Mesendoderm (in vitro differentiated cells): ENCODE measurements at places on chromosomes 2 and 18.

GRCh38 chr2:222796413-222797103 lies 64.3 kb upstream of the ACSL3 start:
- DNase-seq: peak; percentile 38

DNA sequence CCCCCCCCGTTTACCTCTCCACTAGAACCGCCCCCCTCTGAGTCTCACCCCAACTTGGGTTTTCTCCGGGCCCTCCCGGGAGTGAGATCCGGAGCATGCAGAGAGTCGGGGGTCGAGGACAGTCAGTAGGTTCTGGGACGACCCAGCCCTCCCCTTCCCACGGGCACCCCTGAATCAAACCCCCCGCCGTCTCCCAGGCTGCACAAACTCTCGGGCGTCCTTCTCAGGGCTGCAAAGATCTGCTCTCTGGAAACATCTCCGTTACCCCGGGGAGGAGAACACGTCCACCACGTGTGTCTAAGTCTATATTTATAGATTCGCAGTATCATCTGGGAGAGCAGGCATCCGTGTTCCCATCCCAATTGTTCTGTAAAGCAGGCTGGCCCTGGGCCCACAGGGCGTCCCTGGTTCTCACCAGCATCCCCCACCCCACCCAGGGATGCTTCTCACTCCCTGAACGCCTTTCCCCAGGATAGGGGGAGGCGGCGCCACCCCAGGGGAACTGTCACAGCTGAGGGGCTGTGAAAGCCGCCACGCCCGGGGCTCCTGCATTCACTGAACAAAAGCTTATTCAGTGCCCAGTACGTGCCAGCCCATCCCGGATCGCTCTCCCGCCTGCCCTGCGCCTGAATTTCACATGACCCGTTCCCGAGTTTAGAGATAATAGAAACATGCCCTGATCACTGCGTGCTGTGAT lies 765 bp upstream of the DIPK1C start:
- DNase-seq: no peak

- no peak for DNase-seq
Observed at GRCh38 chr2:211611061-211611518, 927.5 kb downstream of the ERBB4 start.

GRCh38 chr2:27752551-27753237 lies 18.8 kb upstream of the MRPL33 start:
- peak; percentile 95 for DNase-seq

DNA sequence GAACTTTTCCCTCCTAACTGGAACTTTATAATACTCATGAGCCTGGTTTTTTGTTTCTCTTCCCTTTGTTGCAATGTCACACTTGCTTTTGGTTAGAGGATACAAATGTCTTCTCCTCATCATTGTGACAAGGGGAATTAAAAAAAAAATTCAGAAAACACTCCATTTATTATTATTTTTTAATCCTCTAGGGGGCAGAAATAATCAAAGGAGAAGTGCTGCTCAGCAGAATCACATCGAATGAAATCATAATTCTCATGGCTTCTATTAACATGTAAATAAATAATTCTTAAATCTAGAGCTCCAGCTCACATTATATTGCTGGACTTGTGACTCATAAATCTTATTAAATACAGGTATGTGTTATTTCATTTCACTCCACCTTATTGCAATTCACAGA lies 273.8 kb downstream of the TRIB2 start:
- no peak for DNase-seq

- DNase-seq: peak; percentile 25
Observed at GRCh38 chr18:27017901-27018500, 152.5 kb upstream of the AQP4 start.

GRCh38 chr2:13676269-13676668 lies 956.2 kb upstream of the LRATD1 start:
- DNase-seq: no peak

DNA sequence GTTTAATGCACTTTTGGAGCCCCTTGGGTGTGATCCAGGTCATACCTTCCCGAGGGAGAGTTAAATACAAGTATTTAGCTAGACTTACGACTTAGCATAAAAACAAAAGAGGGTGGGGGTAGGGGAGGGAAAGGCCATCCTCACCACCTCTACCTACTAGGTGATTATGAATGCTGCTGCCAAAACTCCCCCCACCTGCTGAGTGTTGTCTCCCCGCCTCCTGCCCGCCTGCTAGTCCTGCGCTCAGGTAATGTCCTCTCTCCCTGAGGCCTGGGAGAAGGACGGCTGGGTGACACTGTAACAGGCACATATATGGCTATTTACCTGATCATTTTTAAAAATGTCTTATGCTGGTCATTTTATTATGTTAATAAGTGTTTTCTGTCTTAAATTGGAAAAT lies 3.0 kb upstream of the NCKAP5 start:
- no peak for DNase-seq

GRCh38 chr18:10242936-10243680 lies 211.3 kb upstream of the APCDD1 start:
- peak; percentile 78 for DNase-seq

DNA sequence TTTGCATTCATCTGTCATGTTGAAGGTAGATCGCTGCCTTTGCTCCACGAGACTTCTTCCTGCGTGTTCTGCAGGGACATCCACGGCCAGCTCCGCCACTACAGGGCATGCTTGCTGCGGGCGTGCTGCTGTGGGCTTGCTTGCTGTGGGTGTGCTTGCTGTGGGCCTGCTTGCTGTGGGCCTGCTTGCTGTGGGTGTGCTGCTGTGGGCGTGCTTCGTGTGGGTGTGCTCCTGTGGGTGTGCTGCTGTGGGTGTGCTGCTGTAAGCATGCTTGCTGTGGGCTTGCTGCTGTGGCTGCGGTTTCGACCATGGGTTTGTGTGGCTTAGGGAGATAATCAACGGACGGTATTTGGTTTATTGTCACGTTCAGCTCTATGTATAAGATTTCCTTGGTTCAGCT lies 161.3 kb upstream of the NFATC1 start:
- DNase-seq: no peak

GRCh38 chr2:75276093-75277029 lies 77.0 kb upstream of the TACR1 start:
- DNase-seq: peak; percentile 74

- DNase-seq: peak; percentile 46
Observed at GRCh38 chr2:144330951-144331673, 188.8 kb downstream of the ZEB2 start.
